ENCODE measurements at places on chromosomes 4 and X. TPM values are rescaled to one million over a fixed set of nuclear protein-coding genes. Genes with fewer than 3 reads are reported as not detected.

DNA sequence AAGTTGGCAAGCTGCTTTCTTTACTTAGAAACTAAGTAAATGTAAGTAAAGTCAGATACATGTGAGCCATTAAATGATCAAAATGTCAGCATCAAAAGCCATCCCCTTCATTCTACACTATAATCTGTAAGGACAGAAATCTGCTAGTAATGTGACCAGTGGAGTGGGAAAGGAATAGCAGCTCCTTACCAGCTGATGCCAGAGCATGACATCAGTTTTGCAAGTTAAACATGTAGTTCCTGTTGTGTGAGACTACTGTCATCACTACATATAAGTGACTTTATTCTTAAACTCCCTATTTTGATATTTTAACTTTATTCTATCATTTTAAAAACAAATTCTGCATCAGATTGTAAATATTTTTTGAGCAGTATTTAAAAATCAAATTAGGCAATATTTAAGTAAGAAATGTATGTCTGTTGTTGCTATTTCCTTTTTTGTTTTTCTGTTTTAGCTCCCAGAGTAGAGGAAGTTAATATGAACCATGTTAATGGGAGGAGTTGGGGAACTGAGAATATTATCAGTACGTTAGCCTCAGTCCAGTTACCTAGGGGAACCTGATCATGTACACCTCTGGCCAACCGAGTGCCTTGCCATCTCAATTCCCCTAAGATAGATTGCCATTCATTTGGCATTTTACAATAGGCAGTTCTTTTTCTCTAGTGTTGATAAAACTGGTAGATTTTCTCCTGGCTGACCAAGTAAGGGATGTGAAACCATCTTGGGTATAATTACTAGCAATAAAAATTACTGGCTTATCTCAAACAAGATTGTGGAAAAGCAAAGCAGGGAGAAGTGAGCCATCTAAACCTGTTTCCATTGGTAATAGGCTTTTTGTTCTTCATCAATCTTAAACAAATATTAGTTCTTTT lies 34.7 kb downstream of the CCNI start:
- DNase-seq, result no peak

DNA sequence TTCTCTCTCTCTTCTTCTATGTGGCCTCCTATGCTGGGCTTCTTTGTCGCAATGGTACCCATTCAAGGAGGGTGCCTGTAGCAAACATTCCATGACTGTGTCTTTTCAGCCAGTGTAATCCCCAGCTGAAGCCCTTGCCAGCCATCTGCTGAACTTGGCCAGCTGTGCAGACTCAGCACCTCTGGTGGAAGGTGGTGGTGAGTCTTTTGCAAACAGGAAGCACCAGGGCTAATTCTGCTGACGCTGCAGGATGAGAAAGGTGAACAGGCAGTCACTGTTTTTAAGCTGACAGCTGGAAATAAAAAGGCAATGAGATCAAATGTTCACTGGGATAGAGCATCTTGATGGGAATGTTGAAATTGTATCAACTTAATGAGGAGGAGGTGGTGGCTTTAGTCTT lies 298.7 kb upstream of the CLNK start:
- DNase-seq, result no peak

DNA sequence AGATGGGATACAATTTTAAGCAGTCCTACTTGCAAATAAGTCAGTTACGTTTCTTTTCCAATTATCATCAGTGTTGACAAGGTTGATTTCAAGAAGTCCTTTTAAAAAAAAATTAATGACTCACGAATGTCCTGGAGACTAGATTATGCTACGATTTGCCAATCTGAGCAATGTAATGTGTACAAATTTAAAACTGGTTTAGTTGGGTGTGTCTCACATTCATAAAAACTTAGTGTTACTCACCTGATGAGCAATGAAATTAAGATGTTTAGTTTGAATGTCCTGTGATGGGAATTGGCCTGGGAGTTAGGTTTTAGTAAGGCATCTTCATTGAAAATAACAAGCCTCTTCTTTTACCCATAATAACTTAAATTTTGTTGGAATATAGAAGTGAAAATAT lies 136.7 kb upstream of the POF1B start:
- DNase-seq, result no peak

- no peak for DNase-seq
These were observed 272.4 kb upstream of the SMIM31 start for GRCh38 chr4:164481306-164482091.

The FGD1 gene
- total RNA-seq, result 11.0 TPM

The GPRIN3 gene
- 0.43 TPM for total RNA-seq

The PDCL2 gene
- not detected for total RNA-seq

The SLC38A5 gene
- 4.2 TPM for total RNA-seq

The HSFX2 gene
- not detected for total RNA-seq

Measured in fibroblast of villous mesenchyme (primary cell).